ENCODE measurements at places on chromosomes 13 and 19.

DNA sequence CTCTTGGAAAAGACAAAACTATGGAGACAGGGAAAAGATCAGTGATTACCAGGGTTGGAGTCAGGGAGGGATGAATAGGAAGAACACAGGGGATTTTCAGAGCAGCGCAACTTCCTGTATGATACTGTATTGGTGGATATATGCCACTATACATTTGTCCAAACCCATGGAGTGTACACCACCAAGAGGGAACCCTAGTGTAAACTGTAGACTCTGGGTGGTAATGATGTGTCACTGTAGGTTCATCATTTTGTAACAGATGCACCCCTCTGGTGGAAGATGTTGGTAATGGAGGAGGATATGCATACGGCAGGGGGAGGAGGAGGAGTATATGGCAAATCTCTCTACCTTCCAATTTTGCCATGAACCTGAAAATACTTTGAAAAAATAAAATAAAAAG lies 68.1 kb downstream of the UFM1 start:
- no peak for DNase-seq

DNA sequence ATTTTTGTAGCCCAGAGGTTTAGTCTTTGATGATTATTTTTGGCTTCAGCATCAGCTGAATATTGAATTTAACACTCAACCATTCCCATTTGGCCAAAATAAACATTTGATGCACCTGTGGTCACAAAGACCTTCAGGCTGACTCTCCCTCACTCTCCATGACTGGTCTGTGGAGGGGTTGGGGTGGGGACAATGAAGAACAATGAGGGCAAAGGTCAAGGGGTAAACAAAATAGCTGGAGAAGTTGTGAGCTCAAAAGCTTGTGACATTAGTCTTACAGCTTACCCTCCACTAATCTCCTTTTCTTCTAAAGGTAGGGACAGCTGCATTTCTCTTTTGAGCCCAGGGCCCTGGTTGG lies 86.9 kb downstream of the SLC15A1 start:
- no peak for DNase-seq

DNA sequence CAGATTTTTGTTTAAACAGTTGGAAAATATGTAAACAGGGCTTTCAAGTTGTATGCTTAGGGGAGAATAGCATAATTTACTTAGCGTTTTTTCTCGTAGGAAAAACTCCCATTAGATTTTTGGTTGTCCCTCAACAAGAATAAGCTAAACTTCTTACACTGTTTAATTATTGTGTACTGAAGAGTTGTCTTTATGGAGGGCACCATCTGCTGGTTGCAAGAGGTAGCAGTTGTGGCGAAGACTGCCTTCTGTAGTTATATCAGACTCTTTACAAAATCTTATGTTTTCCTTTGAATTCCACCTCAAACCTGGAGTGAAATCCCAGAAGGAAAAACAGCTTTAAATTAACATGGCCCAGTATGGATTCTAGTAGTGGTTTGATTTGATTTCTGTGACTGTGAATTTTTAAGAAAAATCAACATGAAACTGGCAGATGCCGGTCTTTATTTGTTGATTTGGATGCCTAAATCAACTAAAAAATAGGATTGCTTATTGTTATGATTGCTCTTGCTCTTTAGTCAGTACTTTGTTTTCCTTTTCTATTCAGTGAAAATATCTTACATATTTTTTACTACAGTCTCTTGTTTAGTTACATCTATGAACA lies 53.4 kb downstream of the PDS5B start:
- no peak for DNase-seq

GRCh38 chr13:24348385-24348784 lies 39.0 kb downstream of the C1QTNF9 start:
- no peak for DNase-seq

DNA sequence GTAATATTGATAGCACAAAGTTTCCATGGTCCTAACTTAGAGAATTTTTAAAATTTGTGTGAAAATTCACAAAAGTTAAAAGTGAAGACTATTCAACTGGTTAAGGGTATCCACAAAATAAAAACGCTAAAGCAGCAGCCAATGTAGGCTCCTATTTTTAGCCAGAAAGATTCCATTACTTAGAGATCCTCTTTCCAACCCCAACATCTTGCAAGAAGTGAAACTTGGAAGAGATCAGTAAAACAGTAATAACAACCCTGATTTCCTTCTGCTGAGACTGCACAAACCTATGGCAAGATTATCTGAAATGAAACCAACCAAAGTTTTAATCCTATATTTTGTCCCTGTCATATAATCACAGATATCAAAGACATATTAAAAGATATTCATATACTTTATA lies 8.5 kb downstream of the TBC1D4 start:
- no peak for DNase-seq

- DNase-seq: no peak
Measured at GRCh38 chr13:109274188-109274821, 512.1 kb downstream of the IRS2 start.

DNA sequence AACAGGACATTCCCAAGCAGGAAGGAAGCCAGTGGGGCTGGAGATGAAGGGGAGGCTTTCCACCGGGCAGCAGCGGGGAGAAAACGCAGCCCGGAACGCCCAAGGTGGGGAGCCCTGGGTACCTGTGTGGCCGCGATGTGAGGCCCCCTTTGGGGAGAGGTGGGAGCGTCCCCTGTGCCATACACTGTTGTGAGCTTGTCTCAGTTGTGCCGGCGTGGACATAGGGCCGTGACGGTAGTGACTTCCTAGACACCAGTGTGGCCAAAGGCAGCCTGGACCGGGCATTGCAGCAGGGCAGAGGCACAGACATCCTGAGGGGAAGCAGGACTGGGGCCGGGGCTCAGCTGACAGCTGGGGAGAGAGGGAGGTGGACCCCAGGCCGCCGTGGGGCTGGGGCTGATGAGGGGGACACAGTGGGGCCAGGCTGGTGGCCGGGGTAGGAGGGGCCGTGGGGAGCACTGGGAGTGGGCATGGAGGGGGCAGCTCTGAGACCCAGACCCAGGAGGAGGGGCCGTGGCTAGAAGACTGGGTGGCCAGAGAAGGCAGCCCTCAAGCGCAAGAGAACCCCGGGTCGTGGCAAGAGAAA lies 38.5 kb upstream of the TFDP1 start:
- peak; percentile 58 for DNase-seq

DNA sequence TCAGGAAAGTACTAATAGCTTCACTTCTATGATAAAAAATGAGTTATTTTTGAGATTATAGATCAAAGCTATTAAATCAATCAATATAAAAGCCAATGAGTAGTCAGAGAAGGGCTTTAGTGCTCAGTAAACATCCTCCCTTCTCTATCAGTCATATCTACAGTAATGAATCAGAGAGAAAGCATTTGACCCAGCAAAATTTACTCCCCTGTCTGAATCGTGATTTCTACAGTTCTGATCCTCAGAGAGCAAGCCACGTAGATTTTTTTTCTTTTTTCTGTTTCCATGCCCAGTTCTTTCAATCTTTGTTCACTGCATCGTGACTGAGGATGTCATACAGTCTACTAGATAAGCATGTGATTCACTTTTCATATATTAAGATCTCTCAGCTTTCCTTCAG lies 16.2 kb upstream of the MBNL2 start:
- no peak for DNase-seq

DNA sequence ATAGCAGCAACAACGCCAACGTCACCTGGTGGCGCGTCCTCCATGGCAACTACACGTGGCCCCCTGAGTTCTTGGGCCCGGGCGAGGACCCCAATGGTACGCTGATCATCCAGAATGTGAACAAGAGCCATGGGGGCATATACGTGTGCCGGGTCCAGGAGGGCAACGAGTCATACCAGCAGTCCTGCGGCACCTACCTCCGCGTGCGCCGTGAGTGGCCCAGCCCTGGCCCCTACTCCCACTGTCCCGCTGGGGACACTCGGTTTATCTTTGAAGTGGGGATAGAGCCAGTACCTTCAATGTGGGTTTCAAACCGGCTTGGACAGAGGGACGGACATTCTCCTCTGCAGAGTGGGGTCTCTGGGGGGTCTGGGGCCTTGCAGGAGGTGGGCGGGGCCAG lies 2.0 kb downstream of the CD79A start:
- DNase-seq: no peak

- DNase-seq: no peak
Measured at GRCh38 chr19:6042776-6043726, 65.1 kb upstream of the RANBP3 start.

DNA sequence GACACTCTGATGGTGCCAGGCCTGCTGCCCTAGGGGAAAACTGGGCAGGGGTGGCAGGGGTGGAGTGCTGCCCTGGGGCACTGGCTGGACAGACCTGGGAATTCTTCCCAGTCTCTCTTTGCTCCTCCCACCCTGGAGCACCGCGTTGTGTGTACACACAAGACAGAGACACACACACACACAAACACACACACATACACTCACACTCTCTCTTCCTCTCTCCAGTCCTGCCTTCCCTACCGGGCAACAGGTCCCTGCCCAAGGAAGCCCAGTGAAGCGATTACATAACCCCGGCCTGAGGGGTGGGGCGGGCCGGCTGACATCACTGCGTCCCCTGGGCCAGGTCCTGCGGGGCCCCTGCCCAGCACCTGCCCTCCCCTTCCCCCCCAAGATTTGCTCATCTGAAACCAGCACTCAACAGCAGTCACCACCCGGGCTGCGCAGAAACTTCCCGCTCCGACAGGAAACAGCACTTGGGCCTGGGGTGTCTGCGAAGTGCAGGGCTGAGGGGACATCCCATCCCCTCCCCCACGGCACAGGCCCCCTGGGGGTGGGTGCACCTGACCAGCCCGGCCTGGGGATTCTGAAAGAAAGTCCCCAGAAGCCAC lies 1.2 kb downstream of the MKNK2 start:
- peak; percentile 76 for DNase-seq

- no peak for DNase-seq
Measured at GRCh38 chr19:33261511-33262189, 36.0 kb upstream of the SLC7A10 start.

GRCh38 chr19:4568886-4569285 lies 9.4 kb upstream of the SEMA6B start:
- DNase-seq: no peak

DNA sequence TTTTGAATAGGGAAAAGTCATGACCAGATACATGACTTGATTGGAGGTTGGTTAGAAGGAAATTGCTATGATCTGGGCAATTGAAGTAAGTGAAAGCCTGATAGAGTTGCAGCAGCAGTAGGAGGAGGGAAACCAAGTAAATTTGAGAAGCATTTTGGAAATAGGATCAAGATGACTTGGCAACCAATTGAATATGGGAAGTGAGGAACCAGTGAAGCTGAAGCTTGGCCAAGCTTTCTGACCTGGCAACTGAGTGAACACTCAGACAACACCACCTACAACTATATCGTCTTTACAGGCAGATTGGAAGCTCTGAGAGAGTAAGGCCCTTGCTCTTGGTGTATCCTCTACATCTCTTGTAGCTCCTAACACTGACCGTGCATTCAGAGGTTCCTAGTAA lies 16.2 kb upstream of the KATNAL1 start:
- no peak for DNase-seq

DNA sequence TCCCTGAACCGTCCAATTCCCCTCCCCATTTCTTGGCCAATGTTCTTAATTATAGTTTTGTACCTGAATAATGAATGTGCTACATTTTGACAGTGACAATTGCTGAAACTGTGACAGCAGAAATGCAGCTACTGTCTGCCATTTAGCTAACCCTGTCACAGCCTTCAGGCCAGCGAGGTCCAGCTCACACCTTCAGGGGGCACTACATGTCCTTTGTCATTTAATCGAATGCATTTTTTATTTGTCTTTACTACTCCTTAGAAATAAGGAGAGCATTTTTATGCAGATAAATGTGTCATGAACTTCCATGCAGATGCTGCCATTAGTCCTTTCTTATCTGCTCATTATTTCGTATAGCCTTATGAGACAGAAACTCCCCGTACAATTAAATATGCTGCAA lies 159.9 kb downstream of the MZT1 start:
- DNase-seq: no peak

DNA sequence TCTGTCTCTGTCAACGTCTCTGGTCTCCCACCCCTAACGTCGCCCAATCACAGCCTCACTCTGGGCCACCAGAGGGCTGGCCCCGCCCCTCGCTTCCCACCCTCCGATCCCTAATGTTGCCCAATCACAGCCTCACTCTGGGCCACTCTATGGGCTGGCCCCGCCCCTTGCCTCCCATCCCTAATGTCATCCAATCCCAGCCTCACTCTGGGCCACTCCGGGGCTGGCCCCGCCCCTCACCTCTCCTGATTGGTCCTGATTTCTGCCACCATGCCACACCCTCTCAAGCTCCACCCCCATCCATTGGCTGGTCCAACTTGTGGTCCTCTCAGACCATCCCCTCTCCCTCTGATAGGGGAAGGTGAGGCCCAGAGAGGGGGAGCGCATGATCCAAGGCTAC lies 24.9 kb downstream of the CELF5 start:
- DNase-seq: no peak

GRCh38 chr13:23848019-23848418 lies 41.2 kb downstream of the MIPEP start:
- no peak for DNase-seq

Data from ascending aorta (tissue), 2 donors.